Activated naive CD8-positive, alpha-beta T cell treated with anti-CD3 and anti-CD28 coated beads, Interleukin-2, amount 10 ng/mL, durations not matched to agents 7 days and 5 days (primary cell): ENCODE measurements at places on chromosomes 3 and 15. TPM values are rescaled to one million over a fixed set of nuclear protein-coding genes. Genes with fewer than 3 reads are reported as not detected.

- H3K4me1 ChIP-seq, result peaks cover 24% of the 10 kb centered on the region
- peaks cover 11% of the 10 kb centered on the region for H3K27me3 ChIP-seq
- peak within 1 kb of the TSS; percentile 51 for H3K27ac ChIP-seq
Measured at GRCh38 chr3:46693038-46693891, at the start of gene ALS2CL. Gene ALS2CL, minus strand, starts transcription at chr3:46693679. Its CDS starts 4,239 bp downstream, at chr3:46689440.

DNA sequence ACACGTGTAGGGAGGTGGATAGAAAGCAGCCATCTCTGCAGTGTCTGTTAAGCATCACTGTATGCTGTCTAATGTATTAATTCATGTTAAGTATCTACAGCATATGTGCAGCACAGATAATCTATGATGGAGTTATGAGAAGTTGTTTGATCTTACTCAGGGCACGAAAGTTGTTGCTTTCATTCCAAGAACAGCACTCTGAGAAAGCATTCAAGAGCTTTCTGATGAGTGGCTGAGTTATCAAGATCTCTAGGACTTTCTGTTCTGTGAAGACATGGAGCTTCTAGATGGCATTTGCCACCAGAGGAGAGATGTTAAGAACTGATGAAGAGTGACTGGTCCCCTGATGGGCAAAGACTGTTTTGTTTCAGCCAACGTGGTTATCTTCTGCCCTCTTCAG lies 22.6 kb upstream of the TPRG1 start:
- no peak for DNase-seq
- H3K27ac ChIP-seq, result no peak overlapping the region
- H3K36me3 ChIP-seq, result no peaks in the 10 kb centered on the region
- H3K27me3 ChIP-seq, result no peaks in the 10 kb centered on the region

- no peak for DNase-seq
- no peaks in the 10 kb centered on the region for H3K27me3 ChIP-seq
- H3K27ac ChIP-seq, result no peak overlapping the region
- H3K4me3 ChIP-seq, result no peak overlapping the region
- H3K4me1 ChIP-seq, result no peaks in the 10 kb centered on the region
Measured at GRCh38 chr15:22919171-22919570, 61.0 kb downstream of the CYFIP1 start.

DNA sequence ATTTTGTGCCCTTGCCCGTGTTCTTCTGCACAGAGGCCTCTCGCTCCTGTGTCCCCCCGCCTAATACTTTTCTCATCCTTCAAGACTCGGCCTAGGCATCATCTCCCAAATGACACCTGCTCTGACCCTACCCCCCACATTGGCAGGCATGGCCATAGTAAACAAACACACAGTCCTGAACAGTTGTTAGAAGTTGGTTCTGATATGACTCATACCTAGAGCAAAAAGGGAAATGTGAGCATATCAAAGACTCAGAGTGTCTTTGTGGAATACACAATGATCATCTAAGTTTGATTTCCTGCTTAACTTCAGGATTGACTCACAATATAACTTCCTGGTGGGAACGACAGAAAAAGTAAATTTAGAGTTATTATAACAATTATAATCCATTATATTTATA lies 120.5 kb downstream of the POLR2M start:
- no peak for DNase-seq
- H3K4me3 ChIP-seq, result no peak overlapping the region
- peaks cover 15% of the 10 kb centered on the region for H3K27me3 ChIP-seq
- peaks cover 5% of the 10 kb centered on the region for H3K4me1 ChIP-seq
- H3K27ac ChIP-seq, result no peak overlapping the region

- no peak overlapping the region for H3K27ac ChIP-seq
- H3K4me3 ChIP-seq, result no peak overlapping the region
- no peaks in the 10 kb centered on the region for H3K4me1 ChIP-seq
- DNase-seq, result no peak
- H3K27me3 ChIP-seq, result peaks cover 2% of the 10 kb centered on the region
Measured at GRCh38 chr3:153855772-153856171, 265.4 kb upstream of the ARHGEF26 start.

- H3K36me3 ChIP-seq, result no peaks in the 10 kb centered on the region
- no peaks in the 10 kb centered on the region for H3K27me3 ChIP-seq
- peaks cover 10% of the 10 kb centered on the region for H3K4me1 ChIP-seq
- no peak overlapping the region for H3K4me3 ChIP-seq
Measured at GRCh38 chr3:119420196-119420595, 43.2 kb downstream of the TMEM39A start.

DNA sequence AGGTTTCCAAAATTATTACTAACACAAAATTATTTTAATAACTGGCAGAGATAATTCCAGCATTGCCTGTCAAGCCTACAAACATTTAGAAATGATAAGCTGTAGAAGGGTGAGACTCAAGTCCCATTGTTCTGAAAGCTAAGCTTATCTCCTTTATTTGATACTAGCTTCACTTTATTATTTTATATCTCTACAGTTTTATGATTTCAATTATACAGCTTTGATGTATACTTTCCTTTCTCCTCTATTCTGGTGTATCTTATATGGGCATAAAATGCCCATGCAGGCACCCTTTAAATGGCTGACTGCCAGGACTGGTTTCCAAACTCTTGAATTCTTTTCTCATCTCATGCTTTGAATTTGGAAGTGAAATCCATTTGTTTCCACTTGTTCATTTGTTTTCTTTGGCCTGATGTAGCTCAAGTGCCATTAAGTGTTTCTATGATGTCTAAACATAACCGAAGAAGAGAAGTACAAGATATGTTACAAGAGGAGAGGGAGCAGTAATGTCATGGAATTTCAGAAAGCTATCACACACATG lies 372.1 kb upstream of the ARHGEF26 start:
- no peak overlapping the region for H3K4me3 ChIP-seq
- no peak overlapping the region for H3K27ac ChIP-seq
- H3K27me3 ChIP-seq, result no peaks in the 10 kb centered on the region
- no peak for DNase-seq
- no peaks in the 10 kb centered on the region for H3K36me3 ChIP-seq

- no peaks in the 10 kb centered on the region for H3K4me1 ChIP-seq
- DNase-seq, result no peak
- no peak overlapping the region for H3K27ac ChIP-seq
- H3K4me3 ChIP-seq, result no peak overlapping the region
- peaks cover 2% of the 10 kb centered on the region for H3K27me3 ChIP-seq
- no peaks in the 10 kb centered on the region for H3K36me3 ChIP-seq
Measured at GRCh38 chr3:190003681-190004123, 117.0 kb downstream of the P3H2 start.

GRCh38 chr15:56839099-56839498 lies 79.3 kb upstream of the TCF12 start:
- no peak for DNase-seq
- no peak overlapping the region for H3K27ac ChIP-seq
- peaks cover 2% of the 10 kb centered on the region for H3K36me3 ChIP-seq
- H3K4me1 ChIP-seq, result peaks cover 11% of the 10 kb centered on the region
- H3K4me3 ChIP-seq, result no peak overlapping the region
- peaks cover 4% of the 10 kb centered on the region for H3K27me3 ChIP-seq

- H3K4me3 ChIP-seq, result no peak overlapping the region
- no peaks in the 10 kb centered on the region for H3K4me1 ChIP-seq
- H3K27ac ChIP-seq, result no peak overlapping the region
- H3K27me3 ChIP-seq, result no peaks in the 10 kb centered on the region
Measured at GRCh38 chr3:94596887-94597566, 534.2 kb downstream of the NSUN3 start.

DNA sequence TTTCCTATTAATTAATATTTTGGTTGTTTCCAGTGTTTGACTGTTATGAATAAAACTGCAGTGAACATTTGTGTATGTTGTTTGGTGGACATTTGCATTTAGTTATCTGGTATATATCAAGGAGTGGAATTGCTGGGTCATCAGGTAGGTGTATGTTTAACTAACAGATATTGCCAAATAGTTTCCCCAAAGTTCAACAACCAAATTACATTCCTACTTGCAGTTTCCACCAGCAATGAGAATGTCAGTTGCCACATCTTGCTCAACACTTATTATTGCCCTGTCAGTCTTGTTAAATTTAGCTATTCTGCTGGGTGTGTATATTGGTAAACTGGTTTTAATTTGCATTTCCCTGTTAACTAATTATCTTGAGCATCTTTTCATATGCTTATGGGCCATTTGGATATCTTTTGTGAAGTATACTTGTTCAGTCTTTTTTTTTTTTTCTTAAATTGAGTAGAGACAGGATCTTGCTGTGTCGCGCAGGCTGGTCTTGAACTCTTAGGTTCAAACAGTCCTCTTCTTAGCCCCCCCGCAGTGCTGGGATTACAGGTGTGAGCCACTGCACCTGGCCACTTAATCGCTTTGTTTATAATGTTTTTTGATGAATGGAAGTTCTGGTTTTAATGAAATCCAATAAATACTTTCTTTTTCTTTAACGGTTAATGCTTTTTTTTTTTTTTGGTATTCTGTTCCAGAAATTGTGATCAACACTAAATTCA lies 7.9 kb downstream of the FEM1B start:
- no peak for DNase-seq
- no peak overlapping the region for H3K4me3 ChIP-seq
- H3K27ac ChIP-seq, result no peak overlapping the region

DNA sequence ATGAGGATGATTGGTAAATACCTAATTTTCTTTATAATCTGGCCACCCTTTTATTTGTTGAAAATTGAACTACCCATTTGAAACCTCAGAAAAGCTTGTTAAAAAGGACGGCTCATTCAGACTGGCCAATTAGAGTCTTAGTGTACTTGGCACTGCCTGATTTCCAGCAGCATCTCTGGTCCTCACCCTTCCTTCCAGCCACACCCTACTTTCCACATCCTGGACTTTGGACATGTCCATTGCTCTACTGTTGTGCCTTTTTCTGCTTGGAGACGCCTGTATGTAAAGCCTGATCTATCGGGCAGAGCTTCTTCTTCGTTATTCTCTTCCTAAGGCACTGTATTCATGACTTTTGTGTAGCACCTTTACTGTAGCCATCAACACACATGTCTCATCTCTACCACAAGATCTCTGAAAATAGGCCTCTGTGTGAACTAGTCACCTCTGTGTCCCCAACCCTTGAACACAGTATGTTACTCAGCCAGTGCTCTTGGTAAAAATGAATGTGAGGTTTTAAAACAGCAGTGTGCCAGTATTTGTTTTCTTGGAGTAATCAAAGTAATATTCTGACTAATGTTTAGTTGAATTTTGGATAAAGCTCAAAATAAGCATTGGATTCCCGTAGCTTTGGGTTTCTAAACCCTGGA lies 6.8 kb downstream of the RBM5 start:
- H3K27ac ChIP-seq, result no peak overlapping the region
- no peak overlapping the region for H3K4me3 ChIP-seq
- H3K4me1 ChIP-seq, result peaks cover 25% of the 10 kb centered on the region

The LXN gene
- total RNA-seq, result 7.7 TPM

The CD276 gene
- total RNA-seq, result 1.8 TPM

The PLA2G4F gene
- not detected for total RNA-seq

The NUP210 gene
- total RNA-seq, result 163 TPM

The MAPKBP1 gene
- total RNA-seq, result 36.6 TPM

The C2CD4A gene
- total RNA-seq, result not detected

The PCSK6 gene
- 2.1 TPM for total RNA-seq

The ZNF774 gene
- total RNA-seq, result 2.4 TPM

The FEZF2 gene
- total RNA-seq, result not detected

The ZNF106 gene
- 50.9 TPM for total RNA-seq
